HFFc6 (cell line): ENCODE measurements at places on chromosomes 2 and 18. TPM values are rescaled to one million over a fixed set of nuclear protein-coding genes. Genes with fewer than 3 reads are reported as not detected.

DNA sequence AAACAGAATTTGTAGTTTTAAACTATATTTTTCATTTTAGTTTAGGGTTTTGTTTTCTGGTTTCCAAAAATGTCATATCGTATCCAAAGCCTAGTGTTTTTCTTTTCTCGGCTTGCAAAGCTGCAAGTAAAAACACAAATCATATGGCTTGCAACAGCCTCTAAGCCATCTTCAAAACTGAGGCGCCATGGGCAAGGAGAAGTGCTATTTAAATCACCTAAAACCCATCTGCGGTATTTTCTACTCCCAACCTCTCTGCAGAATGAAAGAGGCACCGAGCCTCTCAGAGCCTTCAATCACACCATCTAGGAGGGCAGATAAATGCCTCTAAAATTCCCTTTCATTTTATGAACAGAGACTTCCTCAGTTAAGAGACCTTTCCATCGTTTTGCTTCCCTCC lies 25.2 kb downstream of the FECH start:
- no peak for DNase-seq

DNA sequence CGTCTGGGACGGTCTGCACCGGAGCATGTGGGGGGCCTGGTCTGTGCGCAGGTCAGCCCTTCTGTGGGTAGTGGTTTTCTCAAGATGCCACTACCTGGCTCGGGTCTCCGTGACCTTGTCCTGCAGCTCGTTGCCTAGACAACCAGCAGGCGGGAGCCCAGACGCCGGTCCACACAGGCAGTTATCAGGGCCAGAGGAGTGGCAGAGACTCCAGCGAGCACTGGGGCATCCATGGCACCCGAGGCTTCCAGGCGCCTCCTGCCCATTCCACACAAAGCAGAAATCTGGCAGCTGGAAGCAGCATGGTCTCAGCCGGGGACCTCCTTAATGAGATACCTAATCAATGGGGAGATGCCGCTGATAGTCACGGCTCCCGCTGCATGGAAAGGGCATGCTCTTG lies 156.1 kb downstream of the FAM210A start:
- DNase-seq, result no peak

DNA sequence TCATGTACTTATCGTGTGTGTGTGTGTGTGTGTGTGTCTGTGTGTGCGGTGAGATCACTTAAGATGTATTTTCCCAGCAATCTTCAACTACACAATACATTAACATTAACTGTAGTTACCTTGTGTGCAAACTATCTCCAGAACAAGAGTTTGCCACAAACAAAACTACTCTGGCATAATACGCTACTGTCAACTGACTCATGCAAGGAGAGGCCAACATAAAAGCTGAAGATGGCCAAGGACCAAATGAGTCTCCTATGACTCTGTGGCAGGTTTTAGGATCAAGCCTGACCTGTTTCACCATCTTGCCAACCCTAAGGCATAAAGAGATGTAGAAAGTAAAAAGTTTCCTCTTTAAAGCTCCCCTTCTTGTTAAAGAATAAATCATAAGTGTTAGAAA lies 20.1 kb downstream of the CYB5A start:
- DNase-seq, result peak; percentile 40

DNA sequence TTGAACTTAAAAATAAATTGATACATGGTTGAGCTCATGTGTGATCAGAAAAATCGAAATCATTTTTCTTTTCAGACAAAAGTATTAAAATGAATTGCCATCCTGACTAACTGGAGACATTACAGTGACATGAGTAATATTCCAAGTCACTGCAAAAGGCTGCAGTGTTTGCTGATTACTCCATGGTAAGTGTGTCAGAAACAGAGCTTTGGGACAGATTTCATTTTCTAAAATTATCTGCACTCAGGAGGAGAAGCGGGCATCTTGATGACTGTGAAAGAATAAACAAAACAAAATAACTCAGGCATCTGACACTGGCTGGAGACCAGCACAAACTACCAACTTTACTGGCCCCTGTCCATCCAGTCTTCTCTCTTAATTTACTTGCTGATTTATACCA lies 312.3 kb upstream of the PIK3C3 start:
- DNase-seq, result peak; percentile 1

GRCh38 chr2:216362730-216363129 lies 9.6 kb downstream of the MARCHF4 start:
- DNase-seq, result peak; percentile 41

DNA sequence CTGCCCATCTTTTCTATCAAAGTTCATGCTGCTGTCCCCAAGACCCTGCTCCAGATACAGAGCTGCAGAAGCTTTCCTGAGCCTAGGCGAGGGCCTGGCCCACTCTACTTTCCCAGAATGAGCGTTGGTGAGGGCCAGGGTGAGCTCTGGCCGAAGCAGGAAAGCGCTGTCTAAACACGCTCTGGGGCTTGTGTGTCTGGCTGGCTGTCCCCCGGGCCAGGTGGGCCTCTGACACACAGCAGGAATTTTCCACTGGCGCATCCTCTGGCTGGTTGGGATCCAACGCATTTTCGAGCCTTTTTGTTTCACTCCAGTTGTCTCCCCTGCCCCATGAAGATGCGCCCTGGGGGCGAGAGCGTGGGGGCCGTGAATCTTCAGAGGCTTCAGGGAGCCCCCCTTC lies 17.8 kb upstream of the KCNK3 start:
- no peak for DNase-seq

DNA sequence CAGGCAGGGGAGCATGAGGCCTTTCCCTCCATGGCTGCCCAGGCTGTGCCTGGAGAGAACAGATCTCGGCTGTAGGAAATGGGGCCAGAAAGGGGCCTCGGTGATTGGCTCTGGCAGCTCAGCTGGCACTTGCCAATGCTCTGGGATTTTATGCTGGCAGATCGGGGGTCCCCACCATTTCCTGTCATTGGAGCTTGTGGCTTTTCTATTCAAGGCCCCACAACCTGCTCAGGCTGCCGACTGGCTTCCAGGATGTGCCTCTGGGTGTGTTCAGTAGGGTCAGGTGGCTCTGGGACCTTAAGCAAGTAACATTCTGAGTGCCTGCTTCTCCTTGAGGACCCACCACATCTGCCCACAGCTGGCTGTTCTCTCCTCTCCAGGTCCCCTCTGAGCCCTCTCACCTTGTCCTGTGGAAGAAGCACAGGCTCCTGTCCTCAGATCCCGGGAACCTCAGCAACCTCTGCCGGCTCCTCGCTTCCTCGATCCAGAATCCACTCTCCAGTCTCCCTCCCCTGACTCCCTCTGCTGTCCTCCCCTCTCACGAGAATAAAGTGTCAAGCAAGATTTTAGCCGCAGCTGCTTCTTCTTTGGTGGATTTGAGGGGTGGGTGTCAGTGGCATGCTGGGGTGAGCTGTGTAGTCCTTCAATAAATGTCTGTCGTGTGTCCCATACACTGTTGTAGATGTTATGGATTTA lies 4.2 kb downstream of the GNLY start:
- no peak for DNase-seq

GRCh38 chr2:42770288-42771131 lies 6.6 kb upstream of the OXER1 start:
- DNase-seq, result peak; percentile 10

GRCh38 chr2:2662037-2662846 lies 331.2 kb upstream of the MYT1L start:
- DNase-seq, result no peak

GRCh38 chr2:44362207-44363015 lies 664 bp downstream of the CAMKMT start:
- DNase-seq, result peak; percentile 46

DNA sequence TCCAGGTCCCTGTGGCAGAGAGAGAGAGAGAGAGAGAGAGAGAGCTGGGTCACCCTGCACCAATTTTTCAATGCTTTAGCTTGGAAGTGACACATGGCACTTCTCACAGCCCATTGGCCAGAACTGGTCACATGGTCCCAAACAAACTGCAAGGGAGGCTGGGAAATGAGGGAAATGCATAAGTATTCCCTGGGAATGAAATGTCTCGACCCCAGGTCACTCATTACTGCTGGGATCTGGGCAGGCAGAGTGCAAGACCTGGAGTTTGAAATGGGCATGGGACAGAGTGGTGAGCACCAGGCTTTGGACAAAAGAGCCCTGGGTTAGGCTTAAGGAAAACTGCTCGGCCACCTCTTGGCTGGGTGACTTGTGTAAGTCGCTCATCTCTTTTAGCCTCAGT lies 37.0 kb downstream of the SMAD7 start:
- DNase-seq, result no peak

DNA sequence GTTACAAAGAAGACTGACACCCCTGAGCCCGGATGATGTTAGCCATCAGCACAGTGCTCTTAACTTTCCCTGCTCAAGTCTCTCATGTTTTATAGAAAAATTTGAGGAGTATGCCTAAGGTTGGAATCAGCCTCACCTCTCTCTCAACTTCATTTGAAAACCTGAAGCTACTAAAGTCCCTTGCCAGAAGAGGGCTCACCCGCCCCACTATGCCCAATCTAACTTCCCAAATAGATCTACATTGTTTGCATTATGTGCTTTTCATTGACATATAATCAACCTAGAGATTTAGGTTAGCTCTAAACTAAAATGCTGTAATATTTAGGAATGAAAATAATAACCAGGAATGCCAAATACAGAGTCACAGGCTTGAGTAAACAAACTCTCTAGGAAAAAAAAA lies 305.4 kb downstream of the NCKAP5 start:
- no peak for DNase-seq

DNA sequence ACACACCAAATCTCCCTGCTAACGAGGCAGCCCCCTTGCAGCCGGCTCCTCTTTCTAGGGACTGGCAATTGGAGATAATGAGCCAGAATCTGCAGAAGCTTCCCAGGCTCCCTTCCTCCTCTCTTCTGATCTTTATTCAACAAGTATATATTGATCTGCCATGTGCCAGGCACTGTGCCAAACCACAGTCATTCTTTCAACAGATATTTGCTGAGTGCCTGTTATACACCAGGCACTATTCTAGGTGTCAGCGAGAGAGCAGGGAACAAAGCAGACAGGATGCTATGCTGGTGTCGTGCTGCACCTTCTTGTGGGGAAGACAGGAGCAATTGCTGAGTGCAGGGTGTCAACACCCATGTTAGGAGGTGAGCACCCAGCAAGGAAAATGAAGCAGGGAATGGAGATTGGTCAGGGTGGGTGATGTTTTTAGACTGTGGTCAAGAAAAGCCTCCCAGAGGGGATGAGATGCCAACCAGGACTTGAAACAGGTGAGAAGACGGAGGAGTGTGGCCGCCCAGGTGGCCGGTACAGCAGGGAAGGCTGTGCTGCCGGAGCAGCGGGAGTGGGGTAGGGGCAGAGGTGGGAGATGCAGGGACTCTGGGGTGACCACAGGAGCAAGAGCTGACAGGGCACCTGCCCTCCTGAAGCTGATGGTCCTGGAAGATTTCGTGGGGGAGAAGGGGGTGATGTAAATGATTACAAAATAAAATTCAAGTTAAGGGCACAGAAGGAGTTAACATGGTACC lies 307.6 kb upstream of the RAB12 start:
- DNase-seq, result no peak

DNA sequence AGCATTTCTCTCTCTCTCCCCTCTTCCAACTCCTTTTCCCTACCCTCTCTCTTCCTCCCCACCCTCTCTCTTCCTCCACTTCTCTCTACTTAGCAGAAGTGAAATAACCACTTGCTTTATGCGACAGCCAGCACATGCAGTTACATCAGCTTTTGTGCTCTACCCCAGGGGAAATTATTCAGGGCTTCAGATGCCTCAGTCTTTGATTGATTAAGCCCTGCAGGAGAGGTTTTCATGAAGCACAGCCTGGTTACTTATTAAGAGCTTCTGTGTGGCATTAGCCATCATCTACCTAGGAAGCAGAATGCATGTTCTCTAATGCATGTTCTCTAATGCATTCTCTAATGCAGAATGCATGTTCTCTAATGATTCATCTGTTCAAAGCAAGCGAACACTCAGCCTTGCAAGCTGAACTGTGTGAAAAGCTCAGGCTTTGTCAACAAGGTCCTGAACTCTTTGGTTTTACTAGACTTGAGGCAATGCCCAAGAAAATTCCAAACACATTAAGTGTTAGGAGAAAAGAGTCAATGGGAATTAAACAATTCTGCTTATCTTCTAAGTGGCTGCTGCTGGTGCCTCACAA lies 56.1 kb downstream of the LHCGR start:
- no peak for DNase-seq

DNA sequence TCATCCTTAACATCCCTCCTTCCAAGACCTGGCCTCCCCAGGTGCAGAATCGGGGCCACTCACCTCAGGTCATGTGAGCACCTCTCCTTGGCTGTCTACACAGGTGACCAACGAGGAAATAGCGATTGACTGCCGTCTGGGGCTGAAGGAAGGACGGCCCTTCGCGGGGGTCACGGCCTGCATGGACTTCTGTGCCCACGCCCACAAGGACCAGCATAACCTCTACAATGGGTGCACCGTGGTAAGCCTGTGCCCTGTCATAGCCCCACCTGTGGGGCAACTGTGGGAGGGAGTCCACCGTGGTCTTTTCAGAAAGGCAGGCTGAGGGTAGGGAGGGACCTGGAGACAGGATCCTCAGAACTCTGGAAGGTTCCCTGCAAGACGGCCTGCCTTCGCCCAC lies 54.3 kb downstream of the BOLA3 start:
- DNase-seq, result no peak

GRCh38 chr2:95320344-95320712 lies 23.2 kb downstream of the KCNIP3 start:
- no peak for DNase-seq

GRCh38 chr18:50115095-50115494 lies 79.9 kb downstream of the MYO5B start:
- no peak for DNase-seq

GRCh38 chr2:151367571-151367970 lies 10.2 kb downstream of the TNFAIP6 start:
- no peak for DNase-seq

DNA sequence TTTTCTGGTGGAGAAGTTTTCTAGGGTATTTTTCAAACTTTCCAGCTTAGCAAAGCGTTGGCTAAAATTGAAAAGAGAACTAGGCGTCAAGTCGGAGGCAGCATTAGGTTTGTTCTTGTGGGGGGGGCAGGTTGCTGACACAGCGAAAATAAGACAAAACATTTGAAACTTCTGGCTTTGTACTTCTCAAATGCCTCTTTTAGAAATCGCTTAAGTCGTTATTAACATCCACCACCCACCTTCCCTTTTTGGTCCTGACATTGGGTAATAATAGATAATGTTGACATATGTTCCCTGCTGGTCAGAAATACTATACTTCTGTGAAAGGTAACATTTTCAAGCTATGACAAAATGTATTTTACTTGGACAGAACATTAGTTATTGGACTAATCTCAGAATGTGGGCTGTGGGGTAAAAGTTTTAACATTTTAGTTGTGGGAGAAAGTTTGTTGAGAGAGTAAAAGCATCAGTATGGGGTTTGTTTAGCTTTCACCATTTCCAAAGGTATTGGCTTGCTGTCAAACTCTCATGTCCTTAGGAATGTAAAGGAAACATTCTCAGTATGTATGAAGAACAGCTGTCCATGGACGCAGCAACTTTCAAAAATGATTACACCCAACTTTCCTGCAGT lies 88.1 kb upstream of the ZEB2 start:
- no peak for DNase-seq

MYCN gene
- total RNA-seq, result not detected in 3 replicates

MPP4 gene
- 2.9 and 3.6 TPM in 2 replicates for total RNA-seq

ITGAV gene
- 70.2 to 78.7 TPM (median 73.7 TPM) in 3 replicates for total RNA-seq

GALNT3 gene
- 0.18 to 1.0 TPM (median 0.39 TPM) in 3 replicates for total RNA-seq

EPAS1 gene
- 95.9 to 114 TPM (median 98.0 TPM) in 3 replicates for total RNA-seq

CDK15 gene
- total RNA-seq, result 21.7 to 48.1 TPM (median 26.6 TPM) in 3 replicates

TNS1 gene
- 117 to 126 TPM (median 125 TPM) in 3 replicates for total RNA-seq

AKAIN1 gene
- not detected in 3 replicates for total RNA-seq

FBXO48 gene
- total RNA-seq, result 0.45 to 0.74 TPM (median 0.45 TPM) in 3 replicates

LRP2 gene
- total RNA-seq, result not detected in 3 replicates

COLEC12 gene
- 0.05 and 0.14 TPM in 2 replicates for total RNA-seq

CYTIP gene
- not detected in 3 replicates for total RNA-seq

RBBP8 gene
- 16.8 and 25.0 TPM in 2 replicates for total RNA-seq

SERPINB4 gene
- total RNA-seq, result not detected in 3 replicates

CCL20 gene
- not detected in 3 replicates for total RNA-seq
